ENCODE measurements at places on chromosomes 13 and 19.

GRCh38 chr19:795691-796581, 1.3 kb upstream of the PTBP1 start:
- no peak for DNase-seq

- DNase-seq: no peak
Measured at GRCh38 chr13:75318138-75318833, 163.7 kb downstream of the TBC1D4 start.

DNA sequence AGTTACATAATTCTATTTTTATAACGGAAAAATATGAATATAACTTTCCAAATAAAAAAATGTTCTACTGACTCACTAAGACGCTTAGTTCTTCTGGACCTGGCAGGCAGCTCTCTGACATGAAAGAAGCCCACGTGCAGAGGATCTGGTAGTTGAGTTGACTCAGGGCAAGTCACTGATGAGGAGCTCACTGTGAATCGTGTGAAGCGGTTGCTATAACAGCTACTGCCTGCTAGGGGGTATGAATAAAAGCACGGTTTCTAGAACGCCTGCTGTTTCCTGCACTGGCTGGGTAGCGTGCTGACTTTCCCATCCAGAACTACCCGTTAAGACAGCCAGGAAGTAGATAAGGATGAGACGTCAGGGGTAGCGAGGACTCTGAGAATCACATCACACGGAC, 54.7 kb upstream of the WASF3 start:
- no peak for DNase-seq

DNA sequence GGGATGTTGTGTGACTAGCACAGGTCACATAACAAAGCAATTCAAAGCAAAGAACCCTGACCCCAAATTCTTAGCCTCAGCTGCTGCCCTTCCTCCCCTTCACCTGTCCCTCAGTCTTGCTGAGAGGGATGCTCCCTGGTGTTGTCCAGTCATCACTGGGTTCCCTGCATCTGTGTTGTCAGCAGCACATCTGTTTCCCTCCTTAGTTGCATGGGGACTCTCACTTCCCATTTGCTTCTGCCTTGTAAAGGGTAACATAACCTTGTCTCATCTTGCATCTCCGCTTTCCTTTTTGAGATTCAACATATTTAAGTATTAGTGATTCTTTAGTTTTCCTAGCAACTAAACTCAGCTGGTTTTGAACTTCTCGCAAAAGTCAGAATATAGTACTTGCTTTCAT, 54.0 kb downstream of the SPATA13 start:
- DNase-seq: no peak

DNA sequence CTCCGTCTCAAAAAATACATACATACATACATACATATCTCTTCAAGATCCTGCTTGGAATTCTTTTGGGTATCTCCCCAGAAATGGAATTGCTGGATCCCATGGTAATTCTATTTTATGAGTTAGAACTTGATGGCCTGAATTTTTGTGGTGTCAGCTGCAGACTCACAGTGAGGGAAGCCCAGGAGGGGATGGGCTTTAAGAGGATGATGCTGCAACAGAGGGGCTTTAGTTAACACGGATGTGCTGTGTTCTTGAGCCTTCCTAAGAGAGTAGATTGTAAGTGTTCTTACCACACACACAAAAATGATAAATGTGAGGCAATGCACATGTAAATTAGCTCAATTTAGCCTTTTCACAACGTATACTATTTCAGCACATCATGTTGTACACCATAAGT, 31.8 kb downstream of the CACNG6 start:
- no peak for DNase-seq

DNA sequence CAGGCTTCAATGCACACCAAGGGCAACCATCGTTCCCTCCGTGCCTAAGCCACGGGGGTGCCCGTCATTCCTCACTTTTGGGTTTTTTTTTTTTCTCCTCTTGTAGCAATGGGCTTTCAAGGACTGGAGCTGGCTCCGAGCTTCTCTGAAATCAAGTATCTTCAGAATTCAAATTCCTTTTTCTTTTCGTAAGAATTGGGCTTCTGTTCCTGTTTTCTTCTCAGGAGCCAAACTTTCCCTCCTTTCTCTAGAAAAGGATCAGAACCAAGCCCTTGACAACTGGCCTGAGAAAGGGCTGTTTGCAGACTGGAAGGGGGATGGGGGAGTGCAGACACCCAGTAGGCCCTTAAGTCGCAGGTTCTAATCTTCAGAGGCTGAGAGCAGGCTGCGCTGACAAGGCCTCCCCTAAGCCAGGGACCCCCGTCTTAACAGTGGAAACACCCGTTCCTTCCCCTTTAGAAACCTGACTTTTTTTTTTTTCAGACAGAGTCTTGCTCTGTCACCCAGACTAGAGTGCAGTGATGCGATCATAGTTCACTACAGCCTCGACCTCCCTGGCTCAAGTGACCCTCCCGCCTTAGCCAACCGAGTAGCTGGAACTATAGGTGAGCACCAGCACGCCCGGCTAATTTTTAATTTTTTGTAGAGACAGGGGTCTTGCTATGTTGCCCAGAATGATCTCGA, 51.6 kb downstream of the RFX2 start:
- DNase-seq: no peak

DNA sequence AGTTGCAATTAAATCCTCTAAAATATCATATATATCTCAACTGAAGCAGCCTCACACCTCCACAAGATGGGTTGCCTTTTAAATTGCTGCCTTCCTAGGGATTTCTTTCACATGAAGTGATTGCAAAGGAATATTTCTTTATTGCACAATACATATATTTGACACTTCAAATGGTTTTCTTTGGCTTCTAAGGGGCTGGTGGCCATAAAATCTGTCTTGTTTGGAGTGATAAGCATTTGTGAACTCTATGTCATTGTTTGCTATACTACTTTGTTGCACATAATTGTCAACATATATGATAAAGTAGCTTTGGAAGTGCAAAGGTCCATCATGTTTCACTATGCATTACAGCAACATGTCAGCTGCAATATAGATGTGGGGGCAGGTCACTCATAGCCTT, 2380.9 kb downstream of the PCDH9 start:
- DNase-seq: no peak

- no peak for DNase-seq
Measured at GRCh38 chr19:11123114-11123513, 32.5 kb downstream of the SPC24 start.

DNA sequence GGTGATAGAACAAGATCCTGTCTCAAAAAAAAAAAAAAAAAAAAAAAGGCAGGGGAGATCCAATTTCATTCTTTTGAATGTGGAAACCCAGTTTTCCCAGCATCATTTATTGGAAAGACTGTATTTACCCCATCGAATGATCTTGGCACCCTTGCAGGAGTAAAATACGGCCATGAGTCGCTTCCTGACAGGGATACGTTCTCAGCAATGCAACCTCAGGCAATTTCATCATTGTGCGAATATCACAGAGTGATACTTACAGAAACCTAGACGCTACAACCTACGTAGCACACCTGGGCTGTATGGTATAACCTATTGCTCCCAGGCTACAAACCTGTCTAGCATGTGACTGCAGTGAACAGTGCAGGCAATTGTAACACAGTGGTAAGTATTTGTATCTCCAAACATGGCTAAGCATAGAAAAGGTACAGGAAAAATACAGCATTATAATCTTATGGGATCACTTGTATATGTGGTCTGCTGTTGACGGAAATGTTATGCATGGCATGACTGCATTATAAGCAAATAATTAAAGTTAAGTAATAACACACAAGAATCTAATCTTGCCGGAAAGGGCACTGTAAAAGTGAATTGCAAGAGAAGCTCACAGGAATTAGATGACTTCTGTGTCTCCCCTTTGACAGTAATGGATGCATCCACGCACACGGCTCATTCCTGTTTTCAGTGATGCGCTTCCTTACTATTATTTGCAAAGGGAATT, 24.1 kb downstream of the RFX2 start:
- DNase-seq: no peak

DNA sequence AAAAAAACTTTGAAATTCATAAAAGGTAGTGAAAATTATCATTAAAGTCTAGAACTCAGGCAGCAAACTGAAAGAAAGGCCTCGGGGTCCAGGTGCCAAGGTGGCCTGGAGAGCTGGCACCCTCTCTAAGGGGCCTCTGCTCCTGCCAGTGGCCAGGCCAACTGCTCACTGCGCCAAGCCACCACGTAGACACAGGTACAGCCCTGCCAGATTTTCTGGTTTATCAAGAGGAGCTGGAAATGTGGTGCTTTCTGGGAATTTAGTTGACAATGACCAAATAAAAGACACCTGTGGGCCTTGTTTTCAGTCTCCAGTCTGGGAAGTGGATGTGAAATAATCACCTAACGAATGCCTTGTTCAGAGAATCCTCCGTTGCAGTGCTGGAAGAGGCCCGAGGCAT, 22.8 kb downstream of the ZNF574 start:
- no peak for DNase-seq

DNA sequence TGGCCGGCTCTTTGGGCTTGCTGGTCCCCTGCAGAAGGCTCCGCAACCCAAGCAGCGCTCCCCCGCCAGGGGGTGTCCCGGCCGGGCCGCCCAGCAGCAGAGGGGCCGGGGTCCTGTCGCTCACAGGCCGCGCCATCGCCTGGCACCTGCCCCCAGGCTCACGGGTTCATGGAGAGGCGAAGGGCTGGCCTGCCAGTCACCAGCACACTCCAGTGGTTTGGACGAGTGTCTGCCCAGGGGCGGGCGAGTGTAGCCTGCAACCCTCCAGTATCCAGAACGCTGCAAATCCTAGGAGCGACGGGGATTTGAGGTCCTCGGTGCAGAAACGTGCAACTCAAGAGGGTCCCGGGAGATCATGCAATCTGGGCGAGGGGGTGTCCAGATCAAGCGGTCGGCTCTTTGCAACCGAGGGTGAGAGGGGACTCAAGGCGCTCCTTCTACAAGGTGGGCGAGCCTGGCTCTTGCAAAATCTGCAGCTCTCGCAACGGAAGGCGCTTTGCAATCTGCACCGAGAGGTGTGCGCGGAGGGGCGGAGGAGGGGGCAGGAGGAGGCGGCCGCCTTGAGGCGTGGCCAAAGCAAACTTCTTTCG, at the start of gene DBP:
TSS of gene DBP (minus strand) at position 521 of the 590 bp plus-strand sequence. CDS start at position 136, 385 bp downstream.
- DNase-seq: no peak

GRCh38 chr13:25169951-25170553, 2.0 kb downstream of the AMER2 start:
- DNase-seq: no peak

DNA sequence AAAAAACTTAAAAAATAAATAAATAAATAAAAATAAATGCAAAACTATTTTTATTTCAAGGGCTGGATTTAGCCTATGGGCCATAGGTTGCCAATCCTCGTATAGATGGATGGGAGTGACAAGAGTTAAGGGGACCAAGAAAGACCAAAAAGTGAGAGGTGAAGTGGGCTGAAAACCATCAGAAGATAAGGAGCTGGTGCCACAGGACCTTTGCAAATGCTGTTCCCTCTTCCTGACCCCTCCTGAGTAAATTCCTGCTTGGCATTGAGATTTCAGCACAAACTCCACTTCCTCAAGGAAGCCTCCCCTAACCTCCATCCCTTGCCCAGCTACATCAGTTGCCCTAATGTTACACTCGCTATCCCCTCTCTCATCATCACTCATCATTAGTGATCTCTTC, 11.0 kb downstream of the OR1I1 start:
- DNase-seq: no peak

- no peak for DNase-seq
Measured at GRCh38 chr13:46926916-46927590, 30.2 kb upstream of the HTR2A start.

GRCh38 chr13:103140001-103140671, 73.9 kb upstream of the SLC10A2 start:
- DNase-seq: no peak

DNA sequence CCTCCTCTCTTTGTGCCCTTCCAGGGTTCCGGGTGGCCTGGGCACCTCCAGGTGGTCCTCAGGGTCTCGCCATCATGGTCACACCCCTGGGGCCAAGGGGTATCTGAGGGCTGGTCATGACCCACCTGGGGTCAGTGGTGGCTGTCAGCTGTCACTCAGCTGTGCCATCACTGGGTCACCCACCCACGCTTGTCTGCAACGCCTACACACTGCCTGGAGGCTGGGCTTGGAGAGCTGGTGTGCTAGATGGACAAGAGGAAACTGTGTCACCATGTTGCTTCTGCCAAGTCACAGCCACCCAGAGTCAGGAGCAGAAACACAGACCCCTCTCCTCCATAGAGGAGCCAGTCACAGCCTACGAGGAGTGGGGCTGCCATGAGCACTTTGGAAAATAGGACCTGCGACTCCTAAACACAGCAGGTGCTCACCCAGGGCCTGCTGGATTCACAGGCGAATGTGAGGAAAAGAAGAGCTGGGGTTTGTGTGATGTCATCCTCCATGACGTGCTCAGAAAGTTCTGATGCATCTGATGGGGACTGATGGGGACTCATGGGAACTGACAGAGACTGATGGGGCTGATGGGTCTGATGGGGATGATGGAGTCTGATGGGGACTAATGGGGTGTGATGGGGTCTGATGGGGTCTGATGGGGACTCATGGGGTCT, 10.7 kb upstream of the GRTP1 start:
- no peak for DNase-seq

GRCh38 chr19:858284-858683, 1.2 kb upstream of the CFD start:
- no peak for DNase-seq

- no peak for DNase-seq
Measured at GRCh38 chr19:19651076-19651475, 7.6 kb upstream of the GMIP start.

GRCh38 chr13:31747291-31747690, 8.0 kb downstream of the RXFP2 start:
- no peak for DNase-seq

- no peak for DNase-seq
Measured at GRCh38 chr13:31930490-31930889, 101.1 kb upstream of the FRY start.

DNA sequence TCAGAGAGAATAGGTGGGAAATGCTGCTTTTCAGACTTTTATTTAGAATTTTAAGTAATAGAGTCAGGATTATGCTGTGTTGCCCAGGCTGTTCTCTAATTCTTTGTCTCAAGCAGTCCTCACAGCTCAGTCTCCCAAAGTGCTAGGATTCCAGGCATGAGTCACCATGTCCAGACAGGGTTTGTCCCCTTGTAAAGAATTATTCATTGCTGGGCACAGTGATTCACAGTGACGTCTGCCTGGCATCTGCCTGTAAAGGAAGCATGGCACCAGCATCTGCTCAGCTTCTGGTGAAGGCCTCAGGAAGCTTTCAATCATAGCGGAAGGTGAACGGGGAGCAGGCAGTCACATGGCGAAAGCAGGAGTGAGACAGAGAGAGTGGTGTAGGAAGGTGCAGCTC, 17.7 kb downstream of the ZNF763 start:
- DNase-seq: no peak

- DNase-seq: no peak
Measured at GRCh38 chr13:47179321-47179720, 282.5 kb upstream of the HTR2A start.

GRCh38 chr13:58806401-58806800, 1174.9 kb downstream of the PCDH17 start:
- DNase-seq: no peak

- DNase-seq: no peak
Measured at GRCh38 chr13:96794669-96795068, 199.6 kb downstream of the OXGR1 start.
